AG04449 (cell line): ENCODE measurements at places on chromosomes 13 and 19.

DNA sequence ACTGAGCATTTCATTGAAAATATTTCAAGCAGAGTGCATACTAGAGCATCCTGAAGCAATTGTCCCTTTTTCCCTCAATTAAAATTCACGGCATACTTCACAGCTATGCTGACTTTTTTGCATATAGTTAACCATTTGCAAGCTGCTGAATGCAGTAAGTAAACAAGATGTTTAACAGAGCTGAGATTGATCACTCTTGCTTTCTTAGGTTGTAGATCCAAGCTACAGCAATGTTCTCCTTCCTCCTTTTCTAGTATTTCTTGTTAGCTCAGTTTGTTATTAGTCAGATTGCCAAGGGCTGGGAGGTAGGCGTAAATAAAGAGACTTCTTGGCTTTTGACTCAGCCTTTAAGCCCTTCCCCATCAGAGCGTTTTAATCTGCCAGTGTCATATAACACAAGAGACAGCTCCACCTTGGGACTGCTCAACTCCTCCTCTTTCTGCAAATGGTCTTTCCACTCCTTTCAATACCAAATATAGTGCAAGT lies at the start of gene SLITRK6:
SLITRK6 (minus strand) TSS at position 323 of the 486 bp plus-strand sequence. CDS start 2,911 bp downstream, outside the sequence.
- peak; percentile 7 for DNase-seq

- no peak for DNase-seq
These were observed 409.9 kb downstream of the MZT1 start for GRCh38 chr13:72317346-72318109.

GRCh38 chr13:112066624-112067004 lies 335 bp upstream of the SOX1 start:
- no peak for DNase-seq

GRCh38 chr13:74904556-74904955 lies 577.4 kb downstream of the TBC1D4 start:
- no peak for DNase-seq

DNA sequence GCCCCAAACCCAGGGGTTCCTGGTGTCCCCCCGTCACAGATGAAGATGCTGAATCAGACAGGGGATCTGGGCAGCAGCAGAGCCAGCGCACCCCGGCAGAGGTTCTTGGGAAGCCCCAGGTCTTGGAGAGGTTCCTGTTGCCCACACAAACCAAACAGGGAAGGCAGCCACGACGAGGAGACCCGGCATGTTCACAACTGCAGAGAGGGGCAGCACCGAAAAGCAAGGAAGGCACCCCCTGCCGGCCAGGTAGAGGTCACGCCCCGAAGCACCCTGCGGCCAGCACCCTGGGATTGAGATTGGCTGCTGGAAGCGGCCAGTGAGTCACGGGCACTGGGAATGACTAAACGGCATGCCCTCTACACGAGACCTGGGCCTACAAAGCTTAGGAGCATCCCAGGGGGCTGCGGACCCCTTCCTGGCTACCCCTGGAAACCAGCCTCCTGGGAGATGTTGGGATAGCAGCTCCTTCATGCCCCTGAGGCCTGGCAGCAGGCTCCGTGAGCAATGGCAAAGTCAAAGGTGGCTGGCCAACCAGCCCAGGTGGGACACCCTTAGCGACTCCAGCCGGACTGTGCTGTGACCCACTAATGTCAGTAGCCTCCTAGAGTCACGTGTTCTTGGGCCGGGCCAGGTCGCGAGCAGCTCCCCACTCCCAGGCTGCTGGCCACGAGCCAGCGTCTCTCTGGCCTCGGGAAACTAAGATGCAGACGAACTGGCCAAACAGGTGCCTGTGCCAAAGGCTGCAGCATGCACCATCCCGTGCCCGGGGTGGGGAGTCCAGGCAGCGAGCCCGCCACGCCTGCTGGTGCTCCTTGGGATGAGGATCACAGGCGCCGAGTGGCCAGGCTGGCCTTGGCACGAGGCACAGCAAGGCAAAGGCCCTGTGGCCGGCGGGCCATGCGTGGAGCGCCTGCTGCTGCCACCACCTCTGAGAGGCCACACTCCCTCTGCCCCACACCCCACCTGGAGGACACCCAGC lies 43.2 kb downstream of the MLLT1 start:
- DNase-seq, result no peak

DNA sequence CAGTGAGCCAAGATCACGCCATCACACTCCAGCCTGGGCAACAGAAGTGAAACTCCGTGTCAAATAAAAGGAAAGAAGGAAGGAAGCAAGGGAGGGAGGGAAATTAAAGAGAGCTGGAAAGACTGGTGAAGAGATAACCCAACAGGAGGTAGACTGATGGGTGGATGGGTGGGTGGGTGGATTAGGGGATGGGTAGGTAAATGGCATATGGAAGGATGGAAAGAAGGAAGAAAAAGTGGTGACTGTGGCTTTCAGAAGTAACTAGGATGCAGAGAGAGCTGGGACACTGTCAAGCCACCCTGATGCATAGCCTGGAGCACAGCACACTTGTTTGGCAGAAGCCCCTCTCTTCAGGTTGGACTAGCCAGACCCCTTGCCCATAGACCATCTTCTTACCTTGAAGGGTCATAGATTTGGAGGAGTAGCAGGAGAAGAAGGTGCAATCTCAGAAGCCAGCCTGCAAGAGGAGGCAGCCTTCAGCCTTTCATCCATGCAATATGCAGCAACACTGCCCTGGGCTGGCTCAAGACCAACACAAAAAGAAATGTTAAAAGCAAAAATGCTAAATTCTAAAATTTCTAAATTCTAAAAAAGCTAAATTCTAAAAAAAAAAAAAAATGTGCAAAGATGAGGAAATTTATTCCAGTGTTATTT lies 5.1 kb downstream of the IQCN start:
- DNase-seq, result no peak

GRCh38 chr13:81058916-81059290 lies 718.0 kb upstream of the SPRY2 start:
- no peak for DNase-seq

DNA sequence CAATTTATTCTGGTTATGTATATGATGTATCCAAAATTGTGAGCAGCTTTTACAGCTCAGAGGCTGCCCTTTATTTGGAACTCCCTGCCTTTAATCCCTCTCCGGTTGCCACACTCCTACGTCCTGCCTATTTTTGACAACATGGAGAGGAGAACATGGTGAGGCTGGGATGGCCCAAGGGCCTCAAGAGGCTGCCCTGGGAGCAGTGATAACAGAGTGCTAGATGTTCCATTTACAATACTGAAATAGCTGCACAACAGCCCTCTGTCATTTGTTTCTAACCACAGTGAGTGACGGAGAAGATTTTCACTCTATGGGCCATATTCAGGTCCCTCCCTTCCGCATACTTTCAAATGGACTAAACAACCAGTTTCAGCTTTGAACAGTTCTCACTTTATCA lies 33.4 kb downstream of the STARD13 start:
- no peak for DNase-seq

- DNase-seq, result no peak
These were observed 8.6 kb downstream of the ZBTB7A start for GRCh38 chr19:4057931-4058692.
